MM.1S (cell line): ENCODE measurements at places on chromosomes 16 and 17.

DNA sequence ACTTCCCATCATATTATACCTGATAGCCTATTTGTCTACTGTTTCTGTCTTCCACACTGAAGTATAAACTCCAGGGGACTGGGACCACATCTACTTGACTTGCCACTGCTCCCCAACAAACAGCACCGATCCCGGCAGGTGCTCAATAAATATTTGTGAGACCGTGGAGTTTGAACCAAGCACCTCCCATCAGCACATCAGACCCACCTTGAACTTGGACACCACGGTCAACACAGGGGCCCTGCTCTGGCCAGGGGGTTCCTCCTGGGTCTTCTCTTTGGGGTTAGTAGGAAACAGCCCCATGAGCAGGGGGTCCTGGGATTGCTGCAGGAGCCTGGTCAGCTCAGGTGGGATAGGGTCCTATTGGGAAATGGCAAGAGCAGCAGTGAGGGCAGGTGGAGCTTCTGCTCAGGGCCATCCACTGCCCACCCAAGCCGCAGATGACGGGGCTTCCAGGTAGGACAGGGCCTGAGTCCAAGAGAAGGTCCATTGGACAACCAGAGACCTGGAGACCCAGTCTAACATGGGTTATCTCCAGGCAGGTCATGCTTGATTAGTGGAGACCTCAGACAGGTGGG, 19.9 kb downstream of the ZNHIT3 start:
- no peak for DNase-seq

GRCh38 chr16:55328611-55329569, 4.9 kb downstream of the IRX6 start:
- no peak for DNase-seq

DNA sequence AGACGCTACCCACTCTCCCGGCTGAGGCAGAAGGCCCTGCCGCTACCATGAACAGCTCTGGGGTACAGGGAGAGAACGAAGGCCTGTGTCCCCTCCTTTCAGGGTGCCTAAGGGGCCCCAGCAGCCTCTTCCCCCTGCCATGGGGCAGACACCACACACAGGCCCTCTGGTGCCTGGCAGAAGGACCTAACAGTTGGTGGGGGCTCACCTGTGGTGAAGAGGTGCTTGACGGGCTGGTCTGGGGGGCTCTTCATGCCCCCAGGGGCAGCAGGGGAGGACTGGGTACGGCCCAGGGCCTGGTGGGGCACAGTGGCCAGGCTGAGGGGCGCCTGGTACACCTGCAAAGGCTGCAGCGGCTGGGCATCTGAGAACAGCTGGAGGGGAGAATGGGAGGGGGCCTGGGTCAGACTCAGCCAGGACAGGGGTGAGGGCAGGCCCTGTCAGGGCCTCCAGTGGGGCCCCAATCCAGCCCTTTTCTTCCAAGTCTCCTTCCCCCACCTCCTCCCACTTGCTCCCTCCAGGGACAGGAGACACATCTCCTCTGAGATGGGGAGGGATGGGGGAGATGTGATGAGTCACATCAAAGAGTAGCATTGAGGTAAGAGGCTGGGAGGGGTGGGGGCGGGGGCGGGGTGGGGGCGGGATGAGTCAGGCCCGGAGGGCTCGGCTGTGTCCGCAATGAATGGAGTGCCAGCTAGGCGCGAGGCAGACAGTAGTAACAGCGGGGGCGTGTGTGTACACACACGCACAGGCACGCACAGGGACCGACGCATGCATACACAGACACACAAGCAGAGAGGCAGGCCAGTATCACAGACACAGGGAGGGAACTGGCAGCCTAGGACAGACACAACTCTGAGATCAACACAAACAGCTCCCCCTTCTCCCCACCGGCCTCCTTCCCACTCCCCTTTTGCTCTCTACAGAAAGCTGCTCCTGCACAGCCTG, 16.1 kb downstream of the G6PC3 start:
- no peak for DNase-seq

- no peak for DNase-seq
Observed at GRCh38 chr16:77823067-77823466, 34.7 kb downstream of the VAT1L start.

DNA sequence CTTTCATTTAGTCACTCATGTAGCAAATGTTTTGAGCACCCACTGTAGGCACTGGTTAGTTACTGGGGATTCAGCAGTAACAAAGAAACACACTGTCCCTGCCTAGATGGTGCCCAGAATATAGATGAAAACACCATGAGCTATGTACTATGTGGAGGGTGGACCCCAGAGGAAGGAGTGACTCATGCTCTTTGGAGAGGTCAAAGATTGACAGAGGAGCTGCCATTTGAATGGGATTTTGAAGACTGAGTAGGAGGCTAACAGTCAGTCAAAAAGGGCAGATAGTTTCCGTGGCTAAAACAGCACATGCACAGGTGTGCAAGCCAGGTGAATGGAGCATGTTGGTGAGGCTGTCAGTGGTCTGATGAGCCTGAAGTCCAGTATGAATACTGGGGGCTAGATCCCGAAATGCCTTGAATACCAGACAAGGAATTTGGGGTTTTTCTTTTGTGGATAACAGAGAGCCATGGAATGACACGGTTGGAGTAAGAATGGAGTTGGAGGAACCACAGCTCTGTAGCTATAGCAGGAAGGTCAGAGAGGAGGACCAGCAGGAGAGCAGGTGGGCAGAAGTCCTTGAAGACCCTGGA, 6.1 kb downstream of the IL21R start:
- DNase-seq, result no peak

DNA sequence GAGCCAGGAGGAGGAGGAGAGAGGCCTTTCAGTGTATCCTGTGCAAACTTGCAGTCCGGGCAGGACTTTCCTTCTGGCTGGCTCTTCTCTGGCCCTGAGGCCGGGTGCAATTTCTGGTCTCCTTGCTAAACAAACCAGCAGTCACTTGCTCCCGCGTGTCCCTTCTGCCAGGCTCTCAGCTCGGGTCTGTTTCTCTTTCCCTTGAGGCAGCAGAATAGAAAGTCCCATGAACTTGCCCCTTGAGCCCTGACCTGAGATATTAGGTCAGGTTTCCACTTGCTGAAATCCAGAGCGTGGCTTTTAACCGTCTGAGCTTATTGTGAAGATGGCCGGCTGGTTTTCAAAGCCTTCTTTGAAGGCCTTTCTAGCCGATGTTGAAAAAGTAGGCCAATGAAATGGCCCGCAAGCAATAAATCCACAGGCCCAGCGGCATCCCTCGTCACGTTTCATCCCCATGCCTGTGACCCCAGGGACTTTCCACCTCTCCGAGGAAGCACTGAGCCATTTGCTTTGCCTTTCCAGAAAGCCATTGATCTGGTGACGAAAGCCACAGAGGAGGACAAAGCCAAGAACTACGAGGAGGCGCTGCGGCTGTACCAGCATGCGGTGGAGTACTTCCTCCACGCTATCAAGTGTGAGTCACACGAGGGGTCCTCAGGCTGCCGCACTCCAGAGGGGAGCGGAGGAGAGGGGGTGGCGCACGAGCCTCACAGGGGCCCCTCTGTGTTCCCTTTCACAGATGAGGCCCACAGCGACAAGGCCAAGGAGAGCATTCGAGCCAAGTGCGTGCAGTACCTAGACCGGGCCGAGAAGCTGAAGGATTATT, 4.5 kb downstream of the VPS4A start:
- DNase-seq, result no peak

DNA sequence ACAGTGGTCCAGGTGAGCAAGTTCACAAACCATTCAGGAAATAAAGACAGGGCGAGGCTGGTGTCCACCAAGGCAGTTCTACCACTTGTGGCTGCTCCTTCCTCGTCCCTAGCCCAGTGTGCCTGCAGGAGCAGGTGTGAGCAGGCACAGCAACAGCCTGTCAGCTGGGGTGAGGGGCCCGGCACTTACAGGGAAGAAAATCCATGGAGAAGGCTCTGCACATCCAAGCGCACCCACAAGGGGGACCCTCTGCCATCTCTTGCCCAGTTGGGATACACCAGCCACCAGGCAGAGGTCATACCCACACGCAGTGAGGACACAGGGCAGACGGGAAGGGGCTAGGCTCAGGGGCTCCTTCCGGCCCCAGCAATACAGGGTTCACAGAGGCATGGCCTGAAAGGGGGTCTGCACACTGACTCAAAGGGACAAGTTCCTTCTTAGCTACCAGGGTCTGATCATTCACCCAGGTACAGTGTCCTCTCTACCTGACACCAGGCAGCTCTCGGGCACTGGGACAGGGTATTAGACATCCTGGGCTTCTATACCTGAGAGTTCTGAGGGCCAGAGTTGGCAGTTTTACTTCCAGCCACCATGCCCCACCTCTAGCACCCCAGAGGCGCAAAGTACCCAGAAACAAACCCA, 27.0 kb downstream of the CDIP1 start:
- DNase-seq, result peak; percentile 10

- no peak for DNase-seq
Observed at GRCh38 chr17:56468840-56469239, 124.7 kb upstream of the NOG start.

DNA sequence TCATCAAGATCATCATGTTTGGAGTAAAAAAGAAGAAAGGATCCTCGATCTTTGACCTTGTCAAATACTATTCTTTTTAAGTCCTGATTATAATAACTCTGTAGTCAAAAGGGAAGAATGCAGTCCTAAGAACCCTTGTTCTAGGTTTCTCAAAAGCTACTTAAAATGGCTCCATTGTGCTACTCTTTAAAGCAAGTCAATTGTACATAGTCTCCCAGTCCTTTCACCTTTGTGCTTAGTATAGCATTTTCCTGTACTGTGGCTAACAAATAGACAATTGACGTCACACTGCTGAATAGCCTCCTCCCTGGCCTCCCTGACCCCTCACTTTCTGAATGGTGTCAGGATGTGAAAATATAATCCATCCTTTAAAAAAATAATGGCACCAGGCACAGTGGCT, 172.9 kb downstream of the AATF start:
- no peak for DNase-seq

DNA sequence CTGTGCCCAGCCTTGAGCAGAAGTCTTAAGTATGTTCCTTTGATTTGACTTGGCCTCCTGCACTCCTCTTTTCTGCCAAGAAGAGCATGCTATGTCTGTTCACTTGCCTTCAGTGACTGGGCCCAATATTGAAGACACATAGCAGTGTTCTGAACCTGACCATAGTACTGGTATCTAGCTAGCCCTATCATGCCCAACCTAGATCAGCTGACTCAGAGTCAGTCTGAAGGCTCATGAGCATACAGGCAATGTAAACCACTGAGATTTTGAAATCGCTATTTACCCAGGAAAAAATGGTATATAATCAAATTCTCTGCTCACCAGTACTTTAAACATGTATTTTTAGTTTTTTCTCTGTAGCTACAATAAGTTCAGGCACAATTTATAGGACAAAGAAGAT, 129.4 kb downstream of the TANC2 start:
- no peak for DNase-seq

DNA sequence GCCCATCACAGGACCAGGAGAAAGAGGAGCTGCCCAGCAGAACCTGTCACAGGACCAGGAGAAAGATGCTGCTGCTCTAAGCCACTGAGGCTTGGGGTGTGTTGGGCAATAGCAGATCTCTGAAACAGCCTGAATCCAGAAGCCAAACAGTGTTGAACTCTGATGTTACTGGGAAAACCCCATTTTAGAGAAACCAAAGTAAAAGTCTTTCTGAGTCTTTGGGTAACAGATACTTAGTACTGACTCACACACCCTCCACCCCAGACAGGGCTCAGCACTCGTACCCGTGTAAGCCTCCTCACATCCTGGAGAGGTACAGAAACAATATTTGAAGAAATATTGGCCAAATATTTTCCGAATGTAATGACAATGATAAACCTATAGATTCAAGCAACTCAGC, 82.8 kb upstream of the GNG13 start:
- no peak for DNase-seq

DNA sequence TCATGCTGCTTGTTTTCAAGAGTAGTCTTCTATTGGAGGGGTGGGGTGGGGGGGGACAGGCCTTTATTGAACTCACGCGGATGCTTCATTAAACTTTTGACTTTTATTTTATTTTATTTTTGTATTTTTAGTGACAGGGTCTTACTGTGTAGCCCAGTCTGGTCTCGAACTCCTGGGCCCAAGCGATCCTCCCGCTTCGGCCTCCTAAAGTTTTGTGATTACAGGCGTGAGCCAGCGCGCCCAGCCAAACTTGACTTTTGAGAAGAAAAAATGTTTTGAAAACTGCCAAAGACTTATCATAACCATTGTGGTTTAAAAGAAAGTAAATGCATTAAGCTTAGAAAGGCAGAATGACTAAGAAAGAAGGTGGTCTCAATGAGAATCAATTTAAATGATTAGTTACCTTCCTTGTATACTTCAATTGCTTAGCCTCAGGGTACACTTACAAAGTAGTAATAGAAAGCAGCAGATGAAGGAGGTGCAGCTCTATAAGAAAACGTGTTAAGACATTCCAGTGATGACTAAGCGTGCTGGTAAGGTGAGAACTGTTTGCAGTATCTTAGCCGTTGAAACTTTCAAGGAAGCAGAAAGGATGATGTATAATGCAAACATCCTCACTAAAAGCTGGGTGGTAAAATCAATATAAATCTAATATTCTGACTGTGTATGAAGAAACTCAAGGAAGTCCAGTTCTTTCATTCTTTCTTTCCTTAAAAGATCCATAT, 1.2 kb downstream of the AP2B1 start:
- DNase-seq, result no peak
